Inflammatory macrophage treated with lipopolysaccharide for 4 hours (primary cell): ENCODE measurements at places on chromosomes 12 and 14.

GRCh38 chr12:41663598-41664265 is 475.6 kb downstream of the PDZRN4 start:
- DNase-seq, result peak; percentile 16

GRCh38 chr14:81537193-81537592 is 3.5 kb upstream of the SEL1L start:
- DNase-seq, result no peak

DNA sequence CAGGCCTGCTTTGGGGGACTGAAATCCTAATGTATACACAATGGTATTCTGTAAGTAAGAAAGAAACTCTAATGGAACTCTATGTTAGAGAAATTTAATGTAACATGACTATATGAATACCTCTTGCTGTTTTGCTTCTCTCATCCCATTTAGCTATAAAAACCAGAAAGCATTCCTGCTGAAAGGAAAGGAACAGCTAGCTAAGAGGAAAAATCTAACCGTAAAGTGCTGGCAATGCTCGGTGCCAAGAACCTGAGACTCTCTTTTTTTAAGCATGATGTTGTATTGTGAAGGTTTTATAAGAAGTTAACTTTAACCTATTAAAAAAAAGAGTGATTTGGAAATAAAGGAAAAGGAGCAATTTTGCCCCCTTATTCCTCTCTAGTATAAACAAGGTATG is 75.6 kb upstream of the DACT1 start:
- DNase-seq, result no peak

GRCh38 chr12:128914908-128915563 is 61.8 kb downstream of the GLT1D1 start:
- DNase-seq, result peak; percentile 85

DNA sequence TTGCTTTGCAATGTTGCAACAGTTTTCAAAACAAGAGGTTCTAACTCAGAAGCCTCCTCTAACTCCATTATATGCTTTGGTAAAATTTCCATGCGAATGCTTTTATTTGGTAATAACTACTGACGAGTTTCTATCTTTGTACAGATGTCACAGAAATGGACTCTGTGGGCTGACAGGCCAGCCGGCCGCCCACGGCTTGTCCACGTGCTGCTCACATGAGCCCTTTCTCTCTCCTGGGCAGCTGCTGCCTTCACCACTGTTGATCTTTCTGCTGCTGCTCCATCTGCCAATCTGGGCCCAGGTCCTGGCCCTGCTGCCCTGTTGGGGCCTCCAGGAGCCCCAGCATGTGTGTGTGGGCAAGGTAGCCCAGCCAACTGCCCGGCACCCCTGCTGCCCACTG is 168.2 kb upstream of the TMEM132C start:
- DNase-seq, result no peak

DNA sequence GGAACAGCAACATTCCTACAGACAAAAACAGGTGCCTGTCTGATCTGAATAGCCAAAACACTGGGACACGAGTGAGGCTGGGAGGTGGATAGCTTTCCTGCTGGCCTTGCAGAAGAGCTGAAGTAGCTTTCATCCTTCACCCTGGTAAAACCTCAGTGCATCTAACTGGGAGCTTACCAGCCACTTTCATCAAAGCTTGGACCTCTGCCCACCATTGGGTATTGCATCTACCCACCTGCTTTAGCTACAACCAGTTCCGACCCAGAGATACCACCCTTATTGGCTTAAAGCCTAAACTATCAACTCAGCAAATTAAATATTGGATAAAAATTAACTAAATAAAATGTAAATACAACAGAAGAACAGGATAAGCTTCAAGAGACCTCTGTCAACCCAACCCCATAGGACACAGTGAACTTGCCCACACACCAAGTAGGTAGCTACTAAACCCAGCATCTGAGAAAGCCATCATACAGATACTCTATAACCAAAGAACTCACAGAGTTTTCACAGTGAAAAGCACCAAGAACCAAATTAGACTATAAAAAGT is 866.3 kb downstream of the FSCB start:
- no peak for DNase-seq

DNA sequence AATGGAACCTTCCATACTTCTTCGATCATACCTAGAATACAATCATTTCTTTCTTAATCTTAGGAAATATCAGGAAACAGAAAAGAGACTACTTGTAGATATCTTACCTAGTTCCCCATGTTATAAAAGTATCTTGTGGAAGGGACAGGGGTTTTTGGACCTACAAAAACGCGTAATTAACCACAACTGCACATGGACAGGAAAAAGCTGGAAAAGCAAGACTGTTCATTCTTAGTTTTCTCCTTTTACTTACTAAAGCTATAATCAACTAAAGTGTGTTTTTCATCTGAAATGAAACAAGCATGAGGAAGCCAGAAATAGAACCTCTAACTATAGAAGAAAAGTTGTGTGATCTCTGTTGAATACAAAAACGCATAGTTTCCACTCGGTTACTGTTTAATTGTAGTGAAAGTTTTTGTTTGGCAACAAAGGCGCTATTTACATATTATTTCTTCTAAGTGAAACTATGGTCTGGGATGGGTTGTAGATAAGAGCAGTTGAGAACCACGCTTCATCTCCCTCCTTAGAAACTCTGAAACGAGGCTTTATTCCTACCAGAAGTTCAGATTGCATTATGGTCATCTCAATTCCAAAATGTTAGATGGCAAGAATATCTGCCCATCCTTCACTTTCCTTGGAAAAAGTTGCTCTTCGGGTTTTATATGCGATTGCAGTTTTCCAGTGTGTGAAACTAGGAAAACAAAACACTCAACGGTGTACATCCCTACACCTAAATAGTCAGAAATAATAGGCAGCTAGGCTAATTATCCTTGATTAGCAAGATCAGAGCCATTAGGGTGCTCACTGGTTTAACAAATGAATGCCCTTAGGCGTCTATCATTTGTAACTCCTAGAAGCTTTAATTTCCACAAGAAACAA is 1.1 kb downstream of the BCAT1 start:
- DNase-seq, result peak; percentile 36

- no peak for DNase-seq
These were observed 151.9 kb upstream of the MYL2 start for GRCh38 chr12:111072299-111072698.

DNA sequence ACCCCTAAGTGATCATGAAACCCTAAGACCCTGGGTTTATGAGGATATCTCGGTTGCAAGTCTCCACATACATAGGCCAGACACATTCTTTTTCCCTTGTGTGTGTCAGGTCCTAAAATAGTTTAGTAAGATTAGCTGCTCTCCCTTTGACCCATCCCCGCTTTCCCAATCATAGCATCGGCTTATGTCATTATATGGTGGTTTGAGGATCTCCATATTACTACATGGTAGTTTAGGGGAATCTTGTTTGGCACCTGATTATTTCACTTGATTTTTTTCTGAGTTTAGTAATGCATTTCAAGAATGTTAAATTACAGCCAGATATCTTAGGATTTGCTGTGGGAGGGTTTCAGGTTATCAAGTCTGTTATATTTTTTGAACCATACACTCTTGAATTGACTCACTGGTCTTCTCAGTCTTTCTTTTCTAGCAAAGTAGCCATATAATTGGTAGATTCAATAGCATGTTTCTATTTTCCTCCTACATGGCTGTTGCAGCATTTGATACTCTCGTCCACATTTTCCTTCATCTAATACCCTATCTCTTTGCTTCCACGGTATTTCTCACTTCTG is 68.3 kb upstream of the TRHDE start:
- DNase-seq, result no peak

GRCh38 chr12:2258025-2258424 is 205.2 kb downstream of the CACNA1C start:
- peak; percentile 75 for DNase-seq

- DNase-seq, result no peak
These were observed 13.9 kb downstream of the ASPG start for GRCh38 chr14:104099096-104100041.

GRCh38 chr14:84298663-84299195 is 1231.2 kb upstream of the FLRT2 start:
- no peak for DNase-seq

- no peak for DNase-seq
These were observed 20.9 kb downstream of the PUS7L start for GRCh38 chr12:43737646-43738045.

DNA sequence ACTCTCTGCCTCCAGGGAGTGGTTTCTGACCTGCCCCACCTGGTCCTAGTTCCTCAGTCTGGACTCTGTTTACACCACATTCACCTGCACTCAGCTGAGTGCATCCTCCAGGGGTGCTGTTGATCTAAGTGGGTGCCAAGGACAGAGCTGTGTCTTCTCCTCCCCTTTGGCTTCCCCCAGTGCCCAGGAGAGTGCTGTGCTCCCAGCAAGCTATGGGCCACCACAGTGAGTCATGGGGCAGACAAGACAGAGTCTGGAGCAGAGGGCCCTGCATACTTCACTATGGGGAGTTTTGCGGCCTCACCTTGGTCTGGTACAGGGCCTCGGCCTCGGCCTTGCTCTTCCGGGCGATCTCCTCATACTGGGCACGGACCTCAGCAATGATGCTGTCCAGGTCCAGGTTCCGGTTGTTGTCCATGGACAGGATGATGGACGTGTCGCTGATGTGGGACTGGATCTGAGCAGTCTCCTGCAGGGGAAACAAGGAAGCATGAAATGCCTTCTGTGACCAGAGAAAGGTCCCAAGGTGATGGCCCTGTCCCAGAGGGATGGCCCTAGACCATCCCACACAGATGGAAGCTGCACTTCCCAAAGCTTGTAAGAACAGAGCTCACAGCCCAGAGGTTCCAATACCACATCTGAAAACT is 4.9 kb downstream of the KRT73 start:
- no peak for DNase-seq

- DNase-seq, result no peak
These were observed 88.8 kb downstream of the DICER1 start for GRCh38 chr14:95068521-95068920.

DNA sequence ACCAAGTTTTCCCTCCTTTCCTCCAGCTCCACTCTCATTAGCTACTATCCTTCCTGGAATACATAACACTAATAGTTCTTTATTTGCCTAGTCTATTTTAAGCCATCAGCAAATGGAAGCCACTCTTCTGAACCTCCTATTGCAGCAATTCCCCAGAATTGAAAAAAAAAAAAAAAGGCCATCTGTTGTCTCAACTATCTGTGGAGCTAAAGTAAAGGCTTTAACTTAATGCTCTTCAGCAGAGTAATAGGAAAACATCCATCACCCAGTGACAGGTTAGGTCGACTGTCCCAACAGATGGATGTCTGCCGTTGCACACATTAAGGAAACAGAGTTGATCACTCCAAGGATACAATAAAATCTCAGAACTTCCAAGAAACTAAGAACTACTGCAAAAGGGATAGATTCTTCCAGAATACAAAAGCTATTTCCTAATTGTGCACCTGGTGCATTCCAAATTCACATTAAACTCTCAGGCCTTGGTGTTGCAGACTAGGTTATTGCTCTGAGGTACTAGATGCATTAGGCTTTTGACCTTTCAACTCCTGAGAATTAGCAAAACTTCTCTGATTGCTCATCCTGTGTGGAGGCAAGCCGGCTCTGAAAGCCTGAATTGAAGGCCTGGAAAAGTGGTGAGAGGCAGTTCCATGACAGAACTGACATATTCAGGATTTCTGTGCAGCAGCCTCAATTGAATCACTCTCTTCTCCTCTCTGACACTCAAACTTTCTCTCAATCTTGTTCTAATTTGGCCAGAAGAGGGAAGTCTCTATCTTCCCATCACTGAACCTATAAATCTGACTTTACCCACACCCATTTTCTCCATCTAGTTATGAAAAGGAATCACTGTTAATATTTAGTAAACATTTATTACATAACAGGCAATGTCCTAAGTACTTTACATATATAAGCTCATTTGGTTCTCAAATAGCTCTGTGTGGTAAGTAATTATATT is 238.4 kb upstream of the HMGA2 start:
- DNase-seq, result no peak

GRCh38 chr14:90615517-90616060 is 200.6 kb downstream of the TTC7B start:
- DNase-seq, result no peak

GRCh38 chr12:89029961-89030360 is 322.3 kb downstream of the DUSP6 start:
- DNase-seq, result no peak

DNA sequence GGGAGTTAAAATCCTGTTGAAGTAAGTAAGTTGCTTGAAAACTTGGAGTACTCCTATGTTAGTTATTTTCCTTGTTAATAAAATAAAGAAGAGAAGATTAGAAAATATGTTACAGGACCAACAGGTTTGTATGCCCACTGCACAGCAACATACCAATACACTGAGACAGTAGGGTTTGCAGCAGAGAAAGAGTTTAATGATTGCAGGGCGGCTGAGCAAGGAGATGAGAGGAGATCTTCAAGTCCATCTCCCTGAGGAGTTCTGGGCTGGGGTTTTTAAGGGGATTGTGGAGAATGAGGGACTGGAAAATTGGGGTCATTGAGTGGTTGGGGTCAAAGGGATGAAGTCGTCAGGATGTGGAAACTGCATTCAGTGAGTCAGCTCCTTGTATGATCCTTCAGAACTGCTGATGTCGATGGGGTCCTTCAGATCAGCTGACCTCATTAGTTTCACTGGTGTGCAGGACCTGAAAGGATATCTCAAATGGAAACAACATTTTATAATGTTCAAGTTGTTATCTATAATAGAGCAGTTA is 4.3 kb upstream of the HSD17B6 start:
- no peak for DNase-seq

DNA sequence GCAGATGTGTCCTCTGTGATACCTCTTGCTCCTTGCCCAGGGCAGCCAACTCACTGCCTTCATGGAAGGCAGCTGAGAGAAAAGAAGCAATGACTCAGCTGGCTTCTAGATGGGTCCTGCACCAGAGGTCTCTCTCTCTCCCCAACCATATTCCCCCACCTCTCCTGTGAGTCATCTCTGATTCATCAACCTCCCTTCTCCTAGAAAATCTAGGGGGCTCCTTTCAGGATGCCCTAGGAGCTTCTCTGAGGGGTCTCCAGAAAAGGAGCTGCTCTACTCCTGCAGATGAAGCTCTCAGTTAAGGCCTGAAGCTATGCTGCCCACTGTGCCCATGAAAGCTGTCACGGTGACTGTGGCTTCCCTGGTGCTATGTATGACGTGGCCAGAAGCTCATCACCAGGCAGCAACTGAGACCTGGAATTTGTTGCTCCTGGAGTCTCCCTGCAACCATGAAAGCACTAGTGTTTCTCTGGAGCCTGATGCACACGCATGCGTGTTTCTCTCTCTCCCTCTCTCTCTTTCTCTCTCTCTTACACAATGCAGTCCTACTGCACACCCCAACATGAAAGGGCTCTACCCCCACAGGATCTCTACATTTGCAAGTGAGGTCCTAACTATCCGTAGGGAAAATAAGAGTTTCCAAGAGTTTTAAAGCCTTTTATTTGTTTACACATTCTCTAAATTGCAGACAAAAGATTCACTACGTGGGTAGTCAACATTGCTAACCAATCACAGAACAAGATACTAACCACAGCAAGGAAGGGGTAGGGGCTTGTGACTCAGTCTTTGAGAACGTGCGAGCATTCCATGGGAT is 285.3 kb downstream of the DPF3 start:
- no peak for DNase-seq

DNA sequence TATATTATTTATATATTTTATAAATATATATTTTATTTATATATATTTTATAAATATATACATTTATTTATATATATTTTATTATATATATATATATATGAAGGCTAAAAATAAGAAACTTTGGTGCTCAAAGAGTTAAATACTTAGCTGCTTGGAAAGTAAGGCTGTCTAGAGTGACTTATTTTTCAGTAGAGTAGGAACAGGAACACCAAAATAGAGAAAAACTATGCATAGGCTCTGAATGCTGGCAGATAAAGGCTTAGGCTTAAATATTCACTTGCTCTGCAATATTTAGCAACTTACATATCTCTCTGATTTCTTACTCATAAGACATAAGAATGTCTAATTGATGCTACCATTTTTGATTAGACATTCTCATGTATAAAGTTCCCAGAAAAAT is 991.2 kb downstream of the VRK1 start:
- DNase-seq, result no peak
